HTR-8/SVneo (cell line): ENCODE measurements at places on chromosomes 2 and 18.

GRCh38 chr2:215830304-215830703 is 183.0 kb downstream of the MREG start:
- no peak for DNase-seq

- no peak for DNase-seq
Observed at GRCh38 chr2:6089474-6089873, 397.3 kb downstream of the SOX11 start.

GRCh38 chr2:174621323-174621722 is 23.7 kb upstream of the WIPF1 start:
- no peak for DNase-seq

DNA sequence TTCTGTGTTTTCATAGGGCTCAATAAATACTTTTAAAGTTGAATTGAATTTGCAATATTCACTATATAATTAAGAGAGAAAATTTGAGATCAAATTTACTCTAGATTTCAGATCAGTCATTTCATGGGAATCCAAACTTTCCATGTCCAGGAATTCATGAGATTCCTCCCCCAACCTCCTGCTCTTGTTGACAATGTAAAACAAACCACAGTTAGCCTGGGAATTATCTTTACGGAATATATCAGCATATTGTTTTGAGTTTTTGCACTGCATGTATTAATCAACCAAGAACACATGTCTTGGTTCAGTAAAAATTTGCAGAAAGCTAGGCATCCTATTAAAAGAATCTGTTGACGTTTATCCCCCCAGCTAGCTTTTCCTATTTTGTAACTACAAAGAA is 42.3 kb downstream of the CYP1B1 start:
- DNase-seq, result no peak
